ENCODE measurements at places on chromosomes 1 and 21. TPM values are rescaled to one million over a fixed set of nuclear protein-coding genes. Genes with fewer than 3 reads are reported as not detected.
A peak's percentile ranks its signal among the peaks of the same experiment; 100 is the strongest.

GRCh38 chr1:116314305-116314919 lies 58.6 kb upstream of the ATP1A1 start:
- peak; percentile 23 for DNase-seq

DNA sequence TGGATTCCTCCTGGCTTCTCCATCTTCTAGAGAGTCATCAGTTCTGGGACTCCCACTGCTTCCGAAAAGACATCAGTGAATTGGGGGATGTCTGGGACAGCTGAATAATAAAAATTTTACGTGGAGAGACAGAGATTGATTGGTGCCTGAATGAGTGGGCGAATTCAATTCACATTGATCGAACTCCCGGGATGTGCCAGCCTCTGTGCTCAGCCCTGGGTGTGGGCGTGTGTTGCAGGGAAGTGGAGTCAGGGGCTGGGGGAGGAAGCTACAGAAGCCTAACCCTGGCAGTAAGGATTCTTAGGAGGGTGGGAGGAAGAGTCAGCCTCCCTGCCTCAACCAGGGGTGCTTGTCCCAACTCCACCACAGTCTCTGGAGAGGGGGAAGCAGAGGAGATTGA lies 18.0 kb upstream of the STUM start:
- no peak for DNase-seq

DNA sequence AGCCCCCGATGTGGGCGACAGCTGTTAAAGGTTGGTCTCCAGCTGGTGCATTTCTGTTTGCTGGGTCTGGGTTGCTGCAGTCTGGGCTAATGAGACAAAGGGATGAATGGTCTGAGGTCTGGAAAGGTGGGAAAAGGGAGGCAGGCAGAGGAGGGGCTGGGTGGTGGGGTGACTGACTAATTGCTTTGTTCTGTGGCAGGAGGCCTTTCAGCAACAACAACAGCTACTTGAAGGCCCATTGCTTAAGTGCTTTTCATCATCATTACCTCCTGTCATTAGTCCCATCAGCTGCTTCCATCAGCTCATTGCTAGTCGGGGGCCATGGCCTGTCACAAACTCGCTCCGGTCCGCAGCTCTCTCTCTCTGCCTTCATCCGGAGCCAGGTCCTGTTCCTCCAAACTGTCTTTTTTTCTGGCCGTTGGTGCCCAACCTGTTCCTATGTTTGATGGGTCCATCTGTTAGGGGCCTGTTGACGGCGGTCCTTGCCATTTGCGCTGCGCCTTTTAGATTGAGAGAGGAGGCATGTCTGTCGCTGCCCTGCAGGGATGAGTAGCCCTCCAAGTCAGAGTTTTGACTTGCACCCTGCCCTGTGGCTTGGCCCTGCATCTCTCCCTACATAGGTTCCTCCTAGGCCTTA lies 105.6 kb upstream of the PLXNA2 start:
- DNase-seq = no peak

DNA sequence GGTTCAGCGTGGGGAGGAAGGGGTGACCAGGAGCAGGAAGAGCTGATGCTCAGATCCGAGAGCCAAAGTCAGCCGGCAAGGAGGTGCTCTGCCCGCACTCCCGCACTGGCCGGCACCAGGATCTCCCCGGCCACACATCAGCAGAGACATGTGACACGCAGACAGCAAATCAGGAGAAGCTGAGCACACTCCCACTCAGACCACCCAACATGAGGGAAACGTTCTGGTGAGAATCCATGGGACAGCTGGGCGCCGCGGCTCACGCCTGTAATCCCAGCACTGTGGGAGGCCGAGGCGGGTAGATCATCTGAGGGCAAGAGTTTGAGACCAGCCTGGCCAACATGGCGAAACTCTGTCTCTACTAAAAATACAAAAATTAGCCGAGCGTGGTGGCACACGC lies 18.6 kb upstream of the PTTG1IP start:
- DNase-seq = no peak

DNA sequence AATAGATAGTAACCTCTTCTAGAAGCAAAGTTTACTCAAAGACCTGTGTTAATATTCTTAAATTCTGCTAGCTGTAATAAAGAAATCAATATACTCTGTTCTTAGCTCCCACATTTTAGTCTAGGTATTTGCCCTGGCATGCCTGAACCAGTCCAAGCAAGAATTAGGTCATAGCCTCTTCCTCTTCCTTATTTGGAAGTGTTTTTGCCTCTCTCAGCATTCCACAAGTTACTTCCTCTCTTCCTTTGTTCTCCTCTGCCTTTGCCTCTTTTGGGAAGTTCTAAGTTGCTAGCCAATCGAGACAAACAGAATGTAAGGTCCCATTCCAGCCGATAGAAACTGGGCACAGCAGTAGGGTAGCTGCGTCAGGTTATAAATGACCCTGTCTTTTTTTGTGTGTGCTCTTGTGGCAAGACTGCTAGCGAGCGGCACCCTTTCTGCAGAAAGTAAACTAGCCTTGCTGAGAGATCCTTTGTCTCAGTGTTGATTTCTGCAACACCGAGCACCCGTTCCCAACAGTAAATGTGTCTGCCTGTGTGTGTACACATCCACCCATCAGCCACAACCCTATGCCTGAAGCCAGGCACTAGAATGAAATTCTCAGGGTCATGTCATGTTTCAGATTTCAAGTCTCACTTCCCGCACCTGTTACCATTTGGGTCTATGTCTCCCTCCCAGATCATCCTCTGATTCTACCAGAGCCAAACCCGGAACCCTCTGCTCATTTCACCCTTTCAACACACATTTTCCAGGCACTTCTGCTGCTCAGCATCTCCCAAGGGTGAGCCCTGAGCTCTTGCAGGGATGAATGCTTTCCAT lies 37.5 kb downstream of the LRRC3 start:
- no peak for DNase-seq

- DNase-seq = no peak
These were observed 2.1 kb upstream of the GFI1 start for GRCh38 chr1:92488832-92489231.

GRCh38 chr1:162823771-162824525 lies 33.4 kb downstream of the HSD17B7 start:
- DNase-seq = no peak

DNA sequence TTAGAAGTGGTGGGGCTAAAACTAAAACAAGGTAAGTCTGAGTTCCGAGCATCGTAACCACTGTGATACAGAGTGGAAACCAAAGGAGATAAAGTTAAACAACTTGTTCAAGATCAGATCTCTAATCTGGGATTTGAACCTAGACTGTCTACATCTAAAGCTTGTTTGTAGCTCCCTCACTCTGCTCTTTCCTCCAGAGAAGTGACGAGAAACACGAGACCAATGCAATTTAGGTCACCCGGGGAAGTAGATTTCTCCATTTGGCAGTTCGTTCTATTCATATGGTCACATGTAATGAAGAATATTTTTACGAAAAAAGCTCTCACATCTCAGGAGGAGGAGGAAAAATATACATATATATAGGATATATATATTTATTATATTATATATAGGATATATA lies 1.8 kb downstream of the ADORA3 start:
- no peak for DNase-seq

GRCh38 chr1:155598842-155599331 lies 11.1 kb upstream of the MSTO1 start:
- no peak for DNase-seq

DNA sequence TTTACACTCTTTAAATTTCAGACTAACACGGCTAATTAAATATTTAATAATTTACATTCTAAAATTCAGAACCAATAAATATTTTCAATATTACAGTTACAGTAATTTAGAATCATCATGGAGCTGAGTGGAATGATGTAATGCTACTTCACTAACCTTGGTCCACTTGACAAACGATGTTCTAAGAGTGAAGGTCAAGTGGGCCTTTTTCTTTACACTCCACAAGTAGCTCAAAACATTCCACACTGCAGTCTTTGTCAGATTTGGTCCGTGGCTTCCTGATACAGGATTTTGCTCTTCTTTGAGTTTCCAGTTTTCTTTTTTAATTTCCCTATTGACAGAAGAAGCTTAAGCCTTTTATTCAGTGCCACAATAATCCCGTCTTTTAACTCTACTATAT lies 164.6 kb upstream of the NRIP1 start:
- no peak for DNase-seq

GRCh38 chr1:27687906-27688305 lies 15.9 kb upstream of the IFI6 start:
- no peak for DNase-seq

- no peak for DNase-seq
These were observed 75.0 kb downstream of the SSBP3 start for GRCh38 chr1:54331091-54331772.

The COL8A2 gene
- total RNA-seq = 1.2 TPM

The NDC1 gene
- total RNA-seq = 5.7 TPM

The CTNNBIP1 gene
- 42.6 TPM for total RNA-seq
